ENCODE measurements at places on chromosomes 1 and 21. TPM values are rescaled to one million over a fixed set of nuclear protein-coding genes. Genes with fewer than 3 reads are reported as not detected.

GSTM5 gene
- total RNA-seq: 23.7 TPM

TMEM82 gene
- not detected for total RNA-seq

ZFP69 gene
- total RNA-seq: 4.2 TPM

LCE3D gene
- not detected for total RNA-seq

OR10J1 gene
- not detected for total RNA-seq

CFHR3 gene
- 0.28 TPM for total RNA-seq

SLC50A1 gene
- 60.3 TPM for total RNA-seq

FAM167B gene
- total RNA-seq: 5.4 TPM

SHISAL2A gene
- total RNA-seq: 2.2 TPM

DNA sequence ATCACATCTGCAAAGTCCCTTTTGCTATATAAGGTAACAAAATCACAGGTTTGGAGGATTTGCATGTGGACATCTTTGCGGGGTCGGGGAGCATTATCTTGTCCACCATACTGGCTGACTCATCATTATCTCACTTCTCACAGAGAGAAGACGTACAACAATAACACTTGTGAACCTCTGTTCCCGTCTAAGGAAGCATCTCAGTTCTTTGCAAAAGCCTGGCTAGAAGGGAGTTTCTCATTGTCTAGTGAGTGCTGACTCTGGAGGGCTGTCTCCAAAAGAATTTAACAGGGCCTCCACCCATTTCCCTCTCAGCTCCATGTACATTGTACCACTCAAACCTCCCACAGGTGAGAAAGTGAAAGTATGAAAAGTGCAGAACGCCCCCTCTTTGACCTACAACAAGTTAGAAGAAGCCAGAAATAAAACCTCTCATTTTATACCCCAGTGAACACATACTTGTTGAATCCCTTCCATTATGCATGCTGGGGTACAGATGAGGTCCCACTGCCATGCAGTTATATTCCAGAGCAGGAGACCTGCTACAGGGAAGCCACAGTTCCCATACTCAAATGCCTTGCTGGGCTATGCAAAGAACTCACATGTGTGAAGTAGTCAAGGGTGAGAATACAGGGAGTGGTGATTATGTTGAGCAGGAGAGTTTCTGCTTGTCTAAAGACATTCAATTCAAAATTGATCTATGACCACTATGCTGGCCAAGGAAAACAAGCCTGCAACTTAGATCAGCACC, 121.7 kb upstream of the PRDX6 start:
- no peaks in the 10 kb centered on the region for H3K27me3 ChIP-seq
- H3K36me3 ChIP-seq: no peaks in the 10 kb centered on the region
- H3K4me1 ChIP-seq: no peaks in the 10 kb centered on the region
- H3K4me3 ChIP-seq: no peak overlapping the region

DNA sequence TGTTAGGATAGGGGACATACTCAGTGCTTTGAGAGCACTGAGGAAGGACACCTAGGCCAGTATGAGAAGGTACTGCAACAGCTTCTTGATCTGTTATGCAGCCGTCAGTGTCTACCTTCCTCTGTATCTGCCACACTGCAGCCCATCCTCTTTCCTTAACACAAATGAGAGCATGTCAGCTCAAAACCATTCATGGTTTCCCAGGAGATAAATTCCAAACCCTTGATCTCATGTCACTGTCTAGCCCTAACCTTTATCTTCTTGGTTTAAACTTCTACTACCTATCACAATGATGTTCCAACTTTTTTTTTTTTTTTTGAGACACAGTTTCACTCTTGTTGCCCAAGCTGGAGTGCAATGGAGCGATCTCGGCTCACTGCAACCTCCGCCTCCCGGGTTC, 1.4 kb downstream of the ZMYND12 start:
- no peak overlapping the region for H3K27ac ChIP-seq
- no peak overlapping the region for H3K4me3 ChIP-seq
- no peaks in the 10 kb centered on the region for H3K27me3 ChIP-seq

DNA sequence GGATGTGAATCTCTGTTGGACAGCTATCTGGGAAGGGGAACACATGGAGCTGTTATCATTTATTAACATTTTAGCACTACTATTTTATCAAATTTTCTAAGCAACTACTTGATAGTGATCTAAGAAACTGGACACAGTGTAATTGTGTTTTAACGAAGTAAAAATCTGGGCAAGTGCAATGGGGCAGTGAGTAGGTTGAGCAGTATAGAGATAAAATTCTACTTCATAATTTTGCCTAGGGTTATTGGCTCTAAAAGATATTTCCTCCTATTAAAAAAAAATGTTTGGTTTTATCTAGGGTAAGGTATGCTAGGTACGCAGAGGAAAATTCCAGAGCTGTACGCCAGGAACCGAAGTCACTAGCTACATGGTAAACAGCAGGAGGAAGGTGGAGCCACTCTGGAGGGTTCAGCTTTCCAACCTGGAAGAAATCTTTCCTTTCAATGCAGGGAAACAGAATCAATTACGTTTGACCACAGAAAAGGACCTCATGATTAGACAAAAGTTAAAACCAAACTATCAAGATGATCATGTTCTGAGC, 43.3 kb downstream of the BCAR3 start:
- no peak overlapping the region for H3K4me3 ChIP-seq
- H3K4me1 ChIP-seq: no peaks in the 10 kb centered on the region
- no peaks in the 10 kb centered on the region for H3K36me3 ChIP-seq
- peak overlapping the region; percentile 49 for H3K27ac ChIP-seq
- no peaks in the 10 kb centered on the region for H3K27me3 ChIP-seq
- no peak for DNase-seq

- H3K27me3 ChIP-seq: no peaks in the 10 kb centered on the region
- no peak for DNase-seq
- H3K4me3 ChIP-seq: no peak overlapping the region
- no peak overlapping the region for H3K27ac ChIP-seq
- no peaks in the 10 kb centered on the region for H3K36me3 ChIP-seq
Measured at GRCh38 chr1:87464022-87464490, 135.4 kb downstream of the LMO4 start.

DNA sequence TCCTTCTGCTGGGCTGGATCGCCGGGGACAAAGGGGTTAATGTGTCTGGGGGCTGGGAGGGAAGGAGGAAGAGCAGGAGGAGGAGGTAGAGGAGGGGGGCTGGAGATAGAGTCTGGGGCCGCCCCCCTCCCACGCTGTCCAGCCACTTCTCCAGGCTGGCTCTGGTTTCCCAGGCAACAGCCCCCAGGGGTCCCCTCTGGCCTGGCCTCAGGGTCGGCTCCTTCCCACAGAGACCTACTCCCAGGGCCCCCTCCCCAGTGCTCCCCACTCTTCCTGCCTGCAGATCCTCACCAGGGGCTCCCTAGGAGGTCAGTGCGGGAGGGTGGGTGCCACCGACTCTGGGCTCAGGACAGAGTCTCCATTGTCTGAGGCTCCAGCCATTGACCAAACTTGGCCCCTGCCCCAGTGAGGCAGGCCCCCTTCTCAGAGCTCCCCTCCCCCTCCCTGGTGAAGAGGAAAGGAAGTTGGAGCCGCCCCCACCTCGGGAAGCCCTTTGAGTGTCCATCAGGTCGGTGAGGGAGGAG, 34.1 kb downstream of the ARHGEF10L start:
- no peak overlapping the region for H3K27ac ChIP-seq
- no peak overlapping the region for H3K4me3 ChIP-seq
- H3K36me3 ChIP-seq: no peaks in the 10 kb centered on the region
- H3K27me3 ChIP-seq: no peaks in the 10 kb centered on the region

DNA sequence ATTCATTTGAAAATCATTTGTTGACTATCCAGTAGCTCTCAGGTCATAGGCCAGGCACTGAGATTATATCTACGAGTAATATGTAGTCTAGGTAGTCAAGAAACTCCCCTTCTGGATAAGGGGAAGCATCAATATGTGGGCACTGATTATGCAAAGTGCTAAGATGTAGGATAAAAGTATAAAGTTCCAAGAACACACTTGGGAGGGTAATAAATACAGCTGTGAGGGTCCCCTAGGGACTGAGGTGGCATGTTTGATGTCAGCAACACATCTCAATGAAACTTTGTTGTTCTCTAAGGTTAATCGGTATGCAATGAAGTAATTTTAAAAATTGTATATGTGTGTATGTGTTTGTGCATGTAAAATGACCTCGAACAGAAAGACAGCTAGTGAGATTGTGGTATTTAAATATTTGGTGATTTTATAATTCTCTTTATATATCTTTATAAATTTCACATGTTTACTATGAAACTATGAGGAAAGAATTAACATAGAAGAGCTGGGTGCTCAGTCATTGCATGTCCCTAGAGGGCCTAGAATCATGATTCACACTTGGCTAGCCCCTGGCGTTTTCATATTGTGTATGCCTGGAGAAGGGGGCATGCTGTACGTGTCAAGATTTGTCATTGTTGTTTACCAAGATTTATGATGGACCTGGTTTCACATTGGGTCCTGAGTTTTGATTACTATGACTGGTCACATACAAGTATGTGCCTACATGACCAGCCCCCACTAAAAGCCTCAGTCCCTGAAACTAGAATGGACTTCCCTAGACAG, 140.1 kb upstream of the DUSP10 start:
- H3K27me3 ChIP-seq: no peaks in the 10 kb centered on the region
- no peaks in the 10 kb centered on the region for H3K36me3 ChIP-seq
- DNase-seq: no peak
- H3K4me1 ChIP-seq: no peaks in the 10 kb centered on the region
- H3K27ac ChIP-seq: no peak overlapping the region

GRCh38 chr1:205261946-205262691, 34.4 kb downstream of the TMCC2 start:
- no peaks in the 10 kb centered on the region for H3K27me3 ChIP-seq
- H3K4me1 ChIP-seq: no peaks in the 10 kb centered on the region
- H3K36me3 ChIP-seq: no peaks in the 10 kb centered on the region
- peak overlapping the region; percentile 55 for H3K27ac ChIP-seq

- no peaks in the 10 kb centered on the region for H3K36me3 ChIP-seq
- peaks cover 2% of the 10 kb centered on the region for H3K4me1 ChIP-seq
- H3K27ac ChIP-seq: peak overlapping the region; percentile 39
- no peaks in the 10 kb centered on the region for H3K27me3 ChIP-seq
Measured at GRCh38 chr1:170309389-170310013, 163.7 kb downstream of the NTMT2 start.

- peaks cover 5% of the 10 kb centered on the region for H3K4me1 ChIP-seq
- no peak overlapping the region for H3K27ac ChIP-seq
- DNase-seq: no peak
- H3K36me3 ChIP-seq: no peaks in the 10 kb centered on the region
- H3K27me3 ChIP-seq: no peaks in the 10 kb centered on the region
Measured at GRCh38 chr1:100713626-100714025, 5.9 kb upstream of the VCAM1 start.

DNA sequence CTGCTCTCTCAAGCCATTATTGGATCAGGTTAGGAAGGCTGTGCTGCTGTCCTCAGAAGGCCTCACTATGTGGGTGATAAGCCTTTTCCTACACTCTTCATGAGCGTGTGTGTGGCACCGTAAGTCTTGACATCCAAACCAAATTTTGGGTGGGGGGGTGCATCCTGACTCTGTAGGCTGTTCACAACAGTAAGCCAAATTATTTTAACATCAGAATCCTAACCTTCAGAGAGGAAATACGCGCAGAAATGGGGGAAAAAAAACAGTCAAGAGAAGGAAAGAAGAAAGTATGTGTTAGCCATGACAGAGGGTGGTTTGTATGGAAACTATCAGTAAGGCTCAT, 21.0 kb downstream of the STPG1 start:
- peak overlapping the region; percentile 87 for H3K27ac ChIP-seq
- no peaks in the 10 kb centered on the region for H3K36me3 ChIP-seq
- H3K4me1 ChIP-seq: peaks cover 8% of the 10 kb centered on the region
- no peaks in the 10 kb centered on the region for H3K27me3 ChIP-seq
- no peak for DNase-seq

- no peak overlapping the region for H3K27ac ChIP-seq
- H3K27me3 ChIP-seq: no peaks in the 10 kb centered on the region
- no peaks in the 10 kb centered on the region for H3K4me1 ChIP-seq
- no peak for DNase-seq
- no peaks in the 10 kb centered on the region for H3K36me3 ChIP-seq
- no peak overlapping the region for H3K4me3 ChIP-seq
Measured at GRCh38 chr1:157956732-157957131, 36.7 kb upstream of the KIRREL1 start.

DNA sequence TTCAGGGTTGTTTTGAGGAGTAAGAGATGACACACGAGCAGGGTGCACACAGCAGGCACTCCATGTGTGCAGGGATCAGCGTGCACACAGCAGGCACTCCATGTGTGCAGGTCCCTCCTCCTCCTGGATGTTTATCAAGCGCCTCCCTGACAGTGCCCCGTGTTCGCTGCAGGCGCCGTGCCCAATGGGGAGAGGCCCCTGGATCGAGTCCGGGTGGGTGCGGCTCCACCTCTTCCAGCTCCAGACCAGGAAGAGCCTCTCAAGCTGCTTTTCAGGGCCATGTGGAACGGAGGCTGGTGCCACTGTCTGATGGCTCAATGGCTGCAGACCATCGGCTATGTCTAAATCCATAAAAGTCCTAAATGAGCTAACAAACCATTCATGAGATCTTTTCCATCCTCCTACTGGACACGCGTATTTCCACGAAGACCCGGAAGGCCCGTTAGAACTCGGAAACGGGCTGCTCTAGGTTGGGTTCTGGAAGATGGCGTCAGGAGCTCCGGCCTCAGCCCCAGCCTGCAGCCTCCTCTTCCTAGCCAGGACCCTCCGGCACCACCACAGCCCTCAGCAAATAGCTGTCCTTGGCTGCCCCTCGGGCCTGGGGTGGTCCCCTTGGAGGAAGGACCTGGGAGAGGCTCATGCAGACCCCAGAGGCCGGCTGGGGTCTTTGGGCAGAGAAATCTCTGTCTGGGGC, 36.0 kb downstream of the RRP1 start:
- no peak overlapping the region for H3K4me3 ChIP-seq
- H3K27ac ChIP-seq: no peak overlapping the region
- H3K36me3 ChIP-seq: no peaks in the 10 kb centered on the region
- H3K4me1 ChIP-seq: no peaks in the 10 kb centered on the region
- H3K27me3 ChIP-seq: peaks cover 4% of the 10 kb centered on the region

- H3K4me3 ChIP-seq: no peak overlapping the region
- DNase-seq: no peak
- no peaks in the 10 kb centered on the region for H3K27me3 ChIP-seq
- no peaks in the 10 kb centered on the region for H3K4me1 ChIP-seq
- no peaks in the 10 kb centered on the region for H3K36me3 ChIP-seq
Measured at GRCh38 chr1:45769261-45769932, 18.9 kb upstream of the IPP start.

- no peak overlapping the region for H3K4me3 ChIP-seq
- H3K36me3 ChIP-seq: peaks cover 29% of the 10 kb centered on the region
- H3K27me3 ChIP-seq: no peaks in the 10 kb centered on the region
- H3K27ac ChIP-seq: no peak overlapping the region
- DNase-seq: no peak
- peaks cover 2% of the 10 kb centered on the region for H3K4me1 ChIP-seq
Measured at GRCh38 chr1:40743860-40744259, 39.7 kb upstream of the KCNQ4 start.

- H3K4me3 ChIP-seq: no peak overlapping the region
- H3K4me1 ChIP-seq: peaks cover 7% of the 10 kb centered on the region
- no peaks in the 10 kb centered on the region for H3K36me3 ChIP-seq
- no peaks in the 10 kb centered on the region for H3K27me3 ChIP-seq
- no peak for DNase-seq
Measured at GRCh38 chr1:94551449-94551848, 9.9 kb upstream of the F3 start.
